Activated CD4-positive, alpha-beta T cell treated with anti-CD3 and anti-CD28 coated beads, Interleukin-2, amount 10 ng/mL, durations not matched to agents 7 days and 5 days (primary cell): ENCODE measurements at places on chromosomes 3 and 15. TPM values are rescaled to one million over a fixed set of nuclear protein-coding genes. Genes with fewer than 3 reads are reported as not detected.

Gene PLSCR5
- not detected for total RNA-seq

Gene CHRM5
- total RNA-seq: not detected

Gene ROBO1
- total RNA-seq: 0.55 TPM

Gene CISH
- 300 TPM for total RNA-seq

Gene ARL14
- total RNA-seq: not detected

Gene LOXL1
- 3.4 TPM for total RNA-seq

Gene DHFR2
- 9.0 TPM for total RNA-seq
